Ascending aorta (tissue), 2 donors: ENCODE measurements at places on chromosomes 1 and 21. TPM values are rescaled to one million over a fixed set of nuclear protein-coding genes. Genes with fewer than 3 reads are reported as not detected.

DNA sequence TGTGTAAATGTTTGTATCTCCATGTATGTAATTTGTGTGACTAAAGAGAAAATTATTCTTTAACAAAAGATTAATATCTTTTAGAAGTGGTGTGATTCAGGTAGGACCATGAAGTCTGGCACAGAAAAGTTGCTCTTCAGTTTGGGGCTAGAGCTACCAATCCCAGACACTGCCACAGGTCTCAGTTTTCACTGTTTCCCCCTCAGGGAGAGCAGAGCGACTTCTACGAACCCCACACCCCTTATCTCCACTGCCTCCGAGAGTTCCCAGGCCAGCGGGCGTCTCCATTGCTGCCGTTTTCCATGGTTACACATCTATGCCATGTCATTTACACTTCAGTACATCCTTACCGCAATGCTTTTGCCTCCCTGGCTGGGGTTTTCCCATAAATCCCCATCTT lies 93.0 kb upstream of the SMYD2 start:
- H3K4me1 ChIP-seq, result no peaks in the 10 kb centered on the region
- H3K36me3 ChIP-seq, result no peaks in the 10 kb centered on the region
- no peak for DNase-seq
- H3K27me3 ChIP-seq, result no peaks in the 10 kb centered on the region

Gene IL20
- total RNA-seq, result not detected

Gene PDE4B
- total RNA-seq, result 4.5 TPM

Gene HPDL
- total RNA-seq, result not detected

DNA sequence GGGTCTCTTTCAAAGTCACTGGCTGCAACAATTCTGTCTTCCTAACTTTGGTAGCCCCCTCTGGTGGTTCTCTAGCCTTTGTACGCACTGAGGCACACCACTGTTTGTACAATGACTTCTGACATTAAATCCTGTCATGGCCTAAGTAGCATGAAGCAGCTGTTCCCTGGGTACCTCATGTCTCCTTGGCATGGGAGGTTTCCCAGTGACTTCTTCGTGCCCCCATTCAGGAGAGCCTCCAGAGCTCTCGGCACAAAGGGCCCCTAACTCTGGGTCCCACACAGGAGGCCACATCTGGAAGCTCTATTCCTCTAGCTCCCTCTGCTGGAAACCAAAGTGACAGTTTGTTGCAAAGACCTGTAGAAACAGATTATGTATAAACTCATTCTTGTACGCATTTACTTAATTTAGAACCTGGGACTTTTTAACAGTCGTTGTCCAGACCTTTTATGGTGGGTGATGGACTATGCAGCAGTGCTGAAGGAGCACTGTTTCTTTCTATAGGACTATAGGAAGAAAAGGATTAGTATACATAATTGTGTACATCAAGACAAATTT lies 13.4 kb downstream of the SWT1 start:
- H3K4me3 ChIP-seq, result no peak overlapping the region
- no peak overlapping the region for H3K27ac ChIP-seq
- peaks cover 28% of the 10 kb centered on the region for H3K36me3 ChIP-seq
- no peak for DNase-seq
- H3K27me3 ChIP-seq, result no peaks in the 10 kb centered on the region

GRCh38 chr1:35660581-35661473 lies 19.5 kb upstream of the PSMB2 start:
- H3K27me3 ChIP-seq, result no peaks in the 10 kb centered on the region
- H3K27ac ChIP-seq, result no peak overlapping the region
- no peak overlapping the region for H3K4me3 ChIP-seq
- DNase-seq, result no peak
- H3K4me1 ChIP-seq, result no peaks in the 10 kb centered on the region
- H3K36me3 ChIP-seq, result no peaks in the 10 kb centered on the region

DNA sequence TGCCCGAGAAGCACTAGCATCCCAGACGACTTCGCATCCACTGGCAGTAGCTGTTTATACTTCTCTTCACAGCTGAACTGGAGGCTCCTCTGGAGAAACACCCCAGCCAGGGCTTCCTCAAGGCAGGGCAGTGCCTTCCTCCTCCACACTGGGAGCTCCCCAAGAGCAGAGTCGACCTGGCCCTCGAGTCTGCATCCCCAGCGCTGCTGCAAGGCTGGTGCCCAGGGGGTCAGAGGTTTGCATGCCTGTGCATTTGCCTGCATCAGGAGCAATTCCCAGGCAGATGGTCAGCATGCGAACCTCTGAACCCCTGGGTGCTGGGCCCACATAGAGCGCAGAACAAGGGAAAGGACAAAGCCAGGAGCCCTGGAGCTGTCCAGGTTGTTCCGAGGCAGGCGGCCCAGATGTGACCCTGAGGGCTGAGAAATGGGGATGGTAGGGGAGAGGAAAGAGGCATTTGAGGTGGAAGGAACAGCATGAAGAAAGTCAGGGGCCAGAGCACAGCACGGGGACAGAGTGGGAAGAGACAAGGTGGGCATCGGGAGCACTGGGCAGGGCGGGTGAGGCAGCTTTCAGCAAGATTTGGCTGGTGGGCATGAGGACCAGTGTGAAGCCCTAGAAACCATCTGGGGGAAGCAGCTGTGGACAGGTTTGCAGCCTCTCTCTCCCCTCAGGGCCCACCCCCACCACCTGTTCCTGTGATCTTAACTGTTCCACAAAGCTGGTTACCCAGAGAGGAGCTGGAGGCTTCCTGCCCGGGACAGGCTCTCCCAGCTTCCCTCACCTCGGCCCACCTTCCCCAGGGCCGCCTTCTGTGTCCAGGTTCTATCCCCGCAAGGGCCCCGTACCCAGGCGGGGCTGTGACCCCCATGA lies 6.4 kb upstream of the S100A8 start:
- H3K4me3 ChIP-seq, result no peak overlapping the region
- H3K36me3 ChIP-seq, result no peaks in the 10 kb centered on the region
- H3K4me1 ChIP-seq, result no peaks in the 10 kb centered on the region
- DNase-seq, result no peak
